ENCODE measurements at places on chromosomes 3 and 15.

DNA sequence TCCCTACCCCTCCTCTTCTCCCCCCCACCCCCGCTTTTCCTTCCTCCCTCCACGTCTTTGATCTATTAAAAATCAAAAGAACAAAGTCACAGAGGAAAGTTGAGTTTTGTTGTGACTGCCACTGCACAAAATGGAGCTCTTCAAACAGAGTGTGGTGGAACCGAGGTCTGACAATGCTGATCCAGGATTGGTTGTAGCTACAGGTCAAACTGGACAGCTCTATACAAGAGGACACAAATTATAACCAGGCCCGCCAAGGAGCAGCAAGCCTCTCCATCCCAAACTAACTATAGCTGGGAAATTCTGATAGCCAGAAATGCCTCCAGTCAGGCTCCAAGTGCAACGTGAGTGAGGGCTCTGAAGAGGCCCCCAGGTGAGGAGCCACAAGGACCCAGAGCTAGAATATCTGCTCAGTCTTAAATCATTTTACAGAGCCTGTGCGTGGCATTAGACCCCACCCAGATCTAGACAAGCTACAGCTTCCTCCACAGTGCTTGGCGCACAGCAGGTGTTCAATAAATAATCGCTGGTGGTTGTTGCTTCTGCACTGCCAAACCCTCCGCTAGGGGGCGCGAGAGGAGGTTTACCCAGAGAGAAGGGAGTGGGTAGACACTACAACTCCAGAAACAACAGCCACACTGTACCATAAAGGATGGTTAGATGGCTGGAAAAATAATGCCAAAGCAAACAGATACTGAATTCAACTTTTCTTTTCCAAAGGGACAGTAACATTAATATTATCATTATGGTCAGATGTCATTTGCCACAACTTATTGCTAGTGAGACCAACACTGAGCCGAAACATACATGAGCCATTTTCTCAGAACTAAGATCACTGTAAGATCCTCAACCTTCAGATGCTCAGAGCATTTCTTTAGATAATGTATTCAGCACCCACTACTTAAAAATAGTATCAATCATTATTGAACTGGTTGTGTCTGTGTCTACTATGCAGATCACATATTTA, 44.6 kb downstream of the ZIC4 start:
- no peak for DNase-seq

DNA sequence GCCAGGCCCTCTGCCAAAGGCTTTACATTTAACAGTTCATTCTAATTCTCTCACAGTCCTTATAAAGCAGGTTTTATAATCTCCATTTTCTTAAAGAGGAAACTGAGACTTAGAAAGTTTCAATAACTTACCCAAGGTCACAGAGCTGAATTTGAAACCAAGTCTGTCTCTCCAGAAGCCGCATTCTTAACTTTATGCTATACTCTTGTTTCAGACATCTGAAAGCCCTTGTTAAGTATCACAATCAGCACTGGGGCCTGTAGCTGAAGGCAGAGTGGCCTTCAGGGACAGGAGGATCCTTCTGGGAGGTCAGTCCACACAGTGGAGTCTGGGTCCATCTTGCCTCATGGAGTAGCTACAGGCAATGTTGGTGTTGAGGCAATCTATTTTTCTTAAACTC, 27.9 kb downstream of the LRRN1 start:
- no peak for DNase-seq

DNA sequence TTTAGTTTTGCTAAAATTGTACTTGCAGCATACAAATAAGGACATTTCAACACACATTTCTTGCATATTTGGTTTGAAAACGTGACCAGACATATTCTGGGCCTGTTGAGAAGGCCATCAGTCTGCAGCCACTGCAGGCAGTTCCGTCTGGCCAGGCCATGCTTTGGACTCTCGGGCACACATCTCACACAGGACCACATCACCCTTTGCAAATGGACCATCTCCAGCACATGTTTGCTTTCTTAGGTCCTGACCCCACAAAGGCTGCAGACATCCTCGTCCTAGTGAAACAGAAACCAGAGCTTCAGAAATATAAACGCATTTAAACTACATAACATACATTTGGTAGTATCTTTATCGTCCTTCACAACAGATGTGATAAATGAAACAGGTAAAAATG, 24.1 kb downstream of the GABRA5 start:
- DNase-seq: no peak

GRCh38 chr3:179432021-179432420, 19.2 kb downstream of the GNB4 start:
- no peak for DNase-seq

DNA sequence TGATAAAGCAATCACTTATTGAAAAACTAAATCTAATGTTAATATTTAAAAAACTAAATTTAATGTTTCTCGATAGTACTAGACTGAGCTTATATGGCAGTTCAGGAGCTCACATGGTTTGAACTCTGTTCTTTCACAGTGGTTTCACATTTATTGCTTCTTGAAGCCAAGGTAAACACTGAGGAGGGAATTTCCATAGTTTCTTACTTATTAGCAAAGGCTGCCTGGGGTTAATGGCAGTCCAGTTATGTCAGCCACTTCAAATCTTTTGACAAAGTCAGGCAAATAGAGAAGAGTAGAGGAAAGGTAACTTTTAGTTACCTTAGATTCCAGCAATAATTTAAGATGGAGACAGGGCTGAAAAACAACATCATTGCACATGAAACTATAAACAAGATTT, 831.5 kb downstream of the ROBO2 start:
- no peak for DNase-seq

- DNase-seq: no peak
Observed at GRCh38 chr3:105518806-105519418, 152.2 kb downstream of the ALCAM start.

GRCh38 chr15:37810381-37810780, 124.1 kb upstream of the TMCO5A start:
- no peak for DNase-seq

GRCh38 chr3:45632956-45633355, 38.4 kb downstream of the LIMD1 start:
- DNase-seq: no peak

- no peak for DNase-seq
Observed at GRCh38 chr3:50418850-50419249, 59.5 kb upstream of the TMEM115 start.

GRCh38 chr3:173932624-173933023, 535.1 kb downstream of the NLGN1 start:
- DNase-seq: no peak

GRCh38 chr3:152350139-152350538, 81.4 kb downstream of the MBNL1 start:
- DNase-seq: no peak

DNA sequence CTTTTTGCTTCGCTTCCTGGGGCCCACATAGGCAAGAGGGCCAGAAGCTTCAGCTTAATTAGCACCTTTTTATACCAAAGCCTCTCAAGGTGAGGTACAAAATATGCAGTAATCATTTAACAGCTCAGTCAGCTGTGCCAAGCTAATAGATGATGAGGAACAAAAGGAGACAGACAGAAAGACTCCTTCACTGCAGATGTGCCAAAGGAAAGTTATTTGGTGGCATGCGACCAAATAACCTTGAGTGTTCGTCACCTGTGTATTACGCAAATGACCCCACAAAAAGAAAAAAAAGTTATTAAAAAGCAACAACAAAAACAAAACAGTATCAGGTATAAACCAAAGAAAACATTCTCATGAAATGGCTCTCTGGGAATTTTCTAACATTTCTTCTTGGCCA, 325.8 kb upstream of the IGF1R start:
- no peak for DNase-seq

DNA sequence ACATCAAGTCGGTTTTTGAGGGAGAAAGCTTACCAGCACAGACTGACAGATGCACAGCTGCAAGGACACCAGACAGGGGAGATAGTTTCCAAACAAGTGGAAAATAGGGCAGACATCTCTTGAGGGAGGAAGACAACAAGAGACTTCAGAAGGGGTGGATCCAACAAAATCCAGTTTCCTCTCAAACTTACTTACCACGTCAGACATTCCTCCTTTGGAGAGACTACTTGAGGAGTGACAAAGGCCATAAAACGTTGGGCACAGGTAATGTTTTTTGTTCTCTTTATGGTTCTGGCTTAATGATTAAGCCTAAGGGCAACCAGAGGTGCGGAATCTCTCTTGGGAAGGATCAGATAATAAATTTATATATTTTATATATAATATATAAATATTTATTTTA, 76.1 kb downstream of the CD200 start:
- DNase-seq: no peak

- no peak for DNase-seq
Observed at GRCh38 chr3:136973352-136973751, 15.6 kb downstream of the IL20RB start.

DNA sequence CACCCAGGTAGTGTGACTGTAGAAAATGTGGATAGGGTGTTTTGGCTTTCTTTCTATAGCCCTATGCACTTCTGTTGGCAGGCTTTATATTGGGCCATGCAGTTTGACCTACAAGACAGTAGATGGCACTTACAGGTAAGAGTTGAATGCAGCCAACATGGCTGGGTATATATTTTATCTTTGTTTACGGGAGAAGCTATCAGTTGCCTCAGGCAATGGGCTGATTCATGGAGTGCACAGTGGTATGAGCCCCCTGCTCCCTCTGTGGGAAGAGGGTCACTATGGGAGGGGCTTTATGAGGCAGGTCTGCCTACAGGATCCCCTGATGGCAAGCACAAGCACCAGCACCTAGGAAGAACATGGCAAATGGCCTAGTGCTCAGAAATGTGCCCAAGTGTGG, 301.2 kb upstream of the CDIN1 start:
- DNase-seq: no peak

DNA sequence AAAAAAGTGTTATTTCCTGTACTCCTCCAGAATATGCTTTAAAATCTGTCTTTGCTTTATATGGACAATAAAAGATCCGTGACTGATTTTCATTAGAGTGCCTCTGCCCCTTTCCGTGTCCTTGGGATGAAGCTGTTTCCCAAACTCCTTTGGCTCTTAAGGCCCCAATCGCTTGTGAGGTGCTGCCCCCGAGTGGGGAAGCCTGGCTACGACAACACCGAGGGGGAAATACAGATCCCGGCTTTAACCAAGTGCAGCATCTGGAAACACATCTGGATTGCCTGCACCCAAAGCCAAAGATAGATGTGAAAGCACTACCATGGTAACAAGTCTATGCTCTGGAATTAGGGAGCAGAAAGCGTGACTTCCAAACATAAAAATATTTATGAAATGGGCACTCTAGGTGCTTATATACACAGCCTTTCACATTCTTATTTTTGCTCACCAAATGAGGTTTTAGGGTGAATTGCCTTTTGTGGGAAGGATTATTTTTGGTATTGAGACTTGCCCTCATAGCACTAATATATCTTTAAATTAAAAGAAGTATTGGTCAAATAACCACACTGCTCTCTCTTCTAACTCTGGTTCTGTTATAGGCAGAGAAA, 40.6 kb upstream of the ADCY5 start:
- DNase-seq: no peak

DNA sequence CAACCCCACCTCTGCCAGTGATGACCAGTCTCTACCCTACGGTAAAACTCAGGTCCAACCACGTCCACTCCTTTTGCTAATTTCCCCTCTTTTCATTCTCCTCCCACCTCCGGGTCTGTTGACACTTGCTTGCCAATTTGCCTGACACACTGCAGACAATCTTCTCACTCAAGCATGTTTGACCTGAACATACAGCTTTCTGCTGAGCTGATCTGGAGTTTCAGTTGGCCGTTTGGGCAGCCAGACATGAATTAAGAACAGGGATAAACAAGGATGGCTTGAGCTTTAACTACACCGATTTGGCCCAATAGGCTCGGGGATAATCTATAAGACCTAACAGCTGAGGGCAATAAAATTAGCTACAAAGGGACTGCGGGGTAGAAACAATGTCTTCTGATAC, 758.6 kb upstream of the CFAP20DC start:
- DNase-seq: no peak

DNA sequence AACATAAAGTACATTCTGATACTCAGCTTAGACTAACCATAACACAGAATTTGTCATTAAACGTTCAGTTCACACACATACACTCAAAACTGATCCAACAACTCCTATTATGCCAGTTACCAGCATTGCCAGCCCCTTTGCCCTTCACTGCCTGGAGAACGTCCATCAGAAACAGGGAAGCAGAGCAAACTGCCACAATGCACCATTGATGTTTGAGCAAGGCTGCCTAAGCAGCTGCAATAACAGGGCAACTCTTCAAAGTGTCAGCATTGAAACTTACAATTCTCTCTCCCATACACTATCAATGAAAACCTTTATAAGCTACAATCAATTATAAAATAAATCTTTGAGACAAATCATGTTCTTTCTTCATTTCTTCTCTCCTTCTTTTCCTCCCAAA, 85.1 kb downstream of the ZBTB20 start:
- no peak for DNase-seq

DNA sequence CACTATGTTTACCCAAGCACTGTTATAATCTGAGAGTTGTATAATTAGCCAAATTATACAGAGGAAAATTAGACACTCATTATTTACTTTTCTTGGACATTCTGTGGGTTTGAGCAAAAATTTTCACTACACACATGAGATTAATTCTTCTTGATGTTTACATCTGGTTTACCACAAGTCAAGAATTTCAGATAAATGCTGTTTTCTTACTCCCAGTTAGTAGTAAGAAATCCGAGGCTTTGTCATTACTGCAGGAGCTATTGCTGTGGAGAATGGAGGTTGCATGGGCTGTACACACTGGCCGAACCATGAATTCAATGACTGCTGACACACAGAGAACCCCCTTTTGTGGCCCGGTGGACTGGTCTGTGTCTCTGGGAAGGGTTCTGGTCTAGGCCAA, 207.7 kb upstream of the CFAP20DC start:
- no peak for DNase-seq

GRCh38 chr3:190089711-190090110, 31.0 kb downstream of the P3H2 start:
- DNase-seq: no peak

DNA sequence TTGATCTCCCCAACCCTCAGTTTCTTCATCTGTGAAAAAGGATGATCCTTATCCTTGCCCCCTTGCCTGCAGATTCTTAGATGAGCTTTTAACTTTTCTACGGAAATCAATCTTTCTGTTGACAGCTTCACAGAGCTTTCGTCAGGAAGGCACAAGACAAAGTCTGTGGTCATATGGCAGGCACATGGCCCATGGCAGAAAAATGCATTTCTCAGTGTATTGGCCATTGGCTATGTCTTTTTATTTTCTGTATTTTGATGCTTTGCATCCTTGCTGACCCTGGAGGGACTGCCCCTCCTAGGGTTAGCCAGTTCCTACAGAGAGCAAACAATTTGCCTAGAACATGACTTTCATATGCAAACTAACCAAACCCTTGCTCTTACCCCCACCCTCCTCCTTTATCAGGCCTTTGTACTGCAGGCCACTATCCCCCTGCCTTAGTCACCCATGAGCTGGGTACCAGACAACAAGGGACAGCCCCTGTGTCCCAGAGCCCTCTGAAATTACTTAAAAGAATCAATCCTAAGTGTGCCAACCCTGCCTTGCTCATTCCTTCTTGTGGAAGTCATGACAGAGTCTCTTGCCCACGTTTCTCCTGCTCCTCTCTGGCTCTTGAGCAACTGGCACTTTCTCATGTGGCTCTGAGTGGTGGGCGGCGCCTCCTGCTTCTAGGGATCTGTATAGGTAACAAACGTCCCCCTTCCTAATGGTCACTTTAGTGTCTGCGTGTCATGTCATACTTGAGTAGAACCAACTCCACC, 24.1 kb upstream of the NOX5 start:
- no peak for DNase-seq

Measured in activated CD8-positive, alpha-beta memory T cell treated with anti-CD3 and anti-CD28 coated beads for 4 hours (primary cell).